ENCODE measurements at places on chromosomes 4 and X. TPM values are rescaled to one million over a fixed set of nuclear protein-coding genes. Genes with fewer than 3 reads are reported as not detected.
A peak's percentile ranks its signal among the peaks of the same experiment; 100 is the strongest.

GRCh38 chr4:97627750-97628149, 515.5 kb downstream of the STPG2 start:
- no peak for DNase-seq

Gene KLHL13
- total RNA-seq, result 5.7 TPM

- DNase-seq, result no peak
Observed at GRCh38 chr4:147707892-147708672, 23.8 kb upstream of the ARHGAP10 start.

Gene ZNF518B
- 20.2 TPM for total RNA-seq

GRCh38 chr4:141248486-141248885, 27.8 kb downstream of the ZNF330 start:
- no peak for DNase-seq

- DNase-seq, result peak; percentile 40
Observed at GRCh38 chrX:5051831-5052491, 1176.7 kb downstream of the NLGN4X start.

Gene KANTR
- total RNA-seq, result 3.6 TPM

DNA sequence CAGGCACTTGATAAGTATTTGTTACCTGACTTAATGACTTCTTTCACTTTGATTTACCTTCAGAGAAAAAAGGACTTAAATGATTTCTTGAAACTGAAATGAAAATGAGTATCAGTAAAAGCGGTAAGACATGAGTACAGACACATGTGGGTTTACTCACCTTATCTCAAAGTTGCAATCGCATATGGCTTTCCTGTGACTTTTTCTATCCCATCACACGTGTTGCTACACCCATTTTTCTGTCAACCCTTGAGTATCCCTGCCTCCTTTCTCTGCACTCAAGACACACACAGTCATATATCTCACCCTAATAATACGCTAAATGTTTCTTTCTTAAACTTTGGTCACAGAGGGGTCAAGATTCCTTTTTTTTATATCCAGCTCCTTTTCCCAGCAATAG, 11.0 kb upstream of the ARHGEF38 start:
- no peak for DNase-seq

Gene PNMA6A
- 3.0 TPM for total RNA-seq

DNA sequence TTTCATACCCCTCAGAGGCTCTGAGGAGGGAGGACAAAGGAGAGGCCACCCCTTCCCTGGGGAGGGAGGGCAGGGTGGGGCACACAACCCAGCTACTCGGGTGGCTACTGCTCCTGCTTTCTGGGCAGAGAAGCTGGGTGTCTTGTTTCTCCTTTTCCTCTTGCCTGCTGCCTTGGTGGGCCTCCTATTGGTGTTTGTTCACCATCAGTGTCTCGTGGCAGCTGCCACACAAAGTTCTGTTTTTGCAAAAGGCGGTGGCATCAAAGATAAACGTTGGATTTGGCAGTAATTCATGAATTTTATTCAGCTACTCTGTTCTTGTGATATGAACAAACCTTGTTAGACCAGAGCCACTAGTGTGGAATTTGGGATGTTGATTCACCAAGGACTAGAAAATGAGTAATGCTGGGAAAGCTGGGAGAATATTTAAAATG, 153.0 kb upstream of the SCML1 start:
- no peak for DNase-seq
